ENCODE measurements at places on chromosomes 6 and 20. TPM values are rescaled to one million over a fixed set of nuclear protein-coding genes. Genes with fewer than 3 reads are reported as not detected.

Gene TGM2
- polyA plus RNA-seq = 146 TPM

Gene VSX1
- 0.16 TPM for polyA plus RNA-seq

GRCh38 chr6:111662072-111662793, 56.6 kb upstream of the TRAF3IP2 start:
- DNase-seq = no peak

Gene LY6G6D
- polyA plus RNA-seq = not detected

Gene C6orf58
- not detected for polyA plus RNA-seq

DNA sequence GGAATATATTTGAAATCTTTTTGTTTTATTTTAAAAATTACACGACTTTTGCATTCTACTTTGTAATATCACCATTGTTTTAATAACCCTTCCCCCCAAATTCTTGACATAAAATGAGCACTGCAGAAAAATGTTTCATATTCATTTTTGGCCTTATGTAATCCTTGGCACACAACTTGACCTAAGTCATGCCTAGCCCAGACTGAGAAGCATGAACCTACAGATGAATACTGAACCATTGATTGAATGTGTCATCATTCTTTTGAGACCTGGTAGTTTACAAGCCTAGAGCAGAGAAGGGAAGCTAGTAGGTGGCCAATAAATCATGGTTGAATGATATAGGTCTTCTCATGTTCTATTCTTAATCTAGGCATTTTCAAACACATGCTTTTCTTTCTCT, 89.4 kb upstream of the EDN1 start:
- no peak for DNase-seq
